ENCODE measurements at places on chromosomes 16 and 17. TPM values are rescaled to one million over a fixed set of nuclear protein-coding genes. Genes with fewer than 3 reads are reported as not detected.

GRCh38 chr16:15754821-15755534 lies 101.8 kb downstream of the MYH11 start:
- DNase-seq = no peak

- DNase-seq = no peak
Measured at GRCh38 chr17:46744441-46744840, 74.1 kb downstream of the WNT3 start.

DNA sequence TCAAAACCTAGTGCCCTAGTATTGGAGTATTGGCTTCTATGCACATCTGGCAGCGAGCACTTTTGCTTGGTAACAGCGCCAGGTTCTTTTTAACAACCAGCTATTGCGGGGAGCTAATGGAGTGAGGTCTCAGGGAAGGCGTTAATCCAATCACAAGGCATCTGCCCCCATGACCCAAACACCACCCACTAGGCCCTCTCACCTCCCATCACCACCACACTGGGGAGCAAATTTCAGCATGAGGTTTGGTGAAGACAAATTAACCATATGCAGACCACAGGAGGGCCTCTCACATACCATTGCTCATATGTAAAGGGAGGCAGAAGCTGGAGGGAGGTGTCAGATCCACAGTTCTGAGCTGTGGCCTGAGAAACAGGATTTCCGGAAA lies 893 bp upstream of the ODF4 start:
- no peak for DNase-seq

DNA sequence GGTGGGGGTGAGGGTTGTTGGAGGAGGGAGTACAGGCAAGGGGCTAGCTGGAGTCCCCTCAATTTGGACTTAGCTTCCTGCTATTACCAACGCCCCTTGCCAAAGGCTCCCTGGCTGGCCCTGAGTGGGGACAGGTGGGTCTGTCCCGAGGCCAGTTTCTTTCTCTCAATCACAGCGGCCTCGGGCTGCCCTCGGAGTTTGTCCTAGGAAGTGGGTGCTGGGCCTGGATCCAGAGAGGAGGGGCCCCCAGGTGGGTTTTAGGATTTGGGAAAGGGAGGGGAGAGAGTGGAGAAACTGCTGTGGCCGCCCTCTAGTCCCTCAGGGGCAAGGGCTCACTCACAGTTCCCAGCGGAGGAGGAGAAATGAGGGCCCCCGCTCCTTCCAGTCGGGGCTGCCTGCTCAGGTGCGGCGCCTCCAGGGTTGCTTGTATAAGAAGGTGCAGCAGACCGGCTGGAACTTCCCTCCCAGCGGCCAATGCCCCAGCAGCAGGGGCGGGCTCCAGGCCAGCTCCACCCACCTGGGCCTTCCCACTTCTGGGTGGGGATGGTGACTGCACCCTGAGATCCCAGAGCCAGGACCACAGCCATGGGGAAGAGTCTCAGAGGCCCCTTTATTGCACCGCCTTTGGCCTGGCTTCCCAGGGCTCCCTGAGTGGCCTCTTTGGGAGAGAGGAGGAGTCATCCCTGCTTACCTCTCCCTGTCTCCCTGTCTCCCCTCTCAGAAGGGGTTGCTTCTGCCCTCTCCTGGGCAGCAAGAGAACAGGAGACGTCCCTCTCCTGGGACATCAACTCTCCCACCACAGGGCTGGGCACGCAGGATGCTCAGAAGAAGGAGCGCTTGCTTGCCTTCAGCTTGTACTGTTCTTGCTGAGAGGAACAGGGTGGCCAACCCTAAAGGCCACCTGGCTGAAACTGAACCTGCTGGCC lies 112.0 kb upstream of the SMURF2 start:
- DNase-seq = no peak

DNA sequence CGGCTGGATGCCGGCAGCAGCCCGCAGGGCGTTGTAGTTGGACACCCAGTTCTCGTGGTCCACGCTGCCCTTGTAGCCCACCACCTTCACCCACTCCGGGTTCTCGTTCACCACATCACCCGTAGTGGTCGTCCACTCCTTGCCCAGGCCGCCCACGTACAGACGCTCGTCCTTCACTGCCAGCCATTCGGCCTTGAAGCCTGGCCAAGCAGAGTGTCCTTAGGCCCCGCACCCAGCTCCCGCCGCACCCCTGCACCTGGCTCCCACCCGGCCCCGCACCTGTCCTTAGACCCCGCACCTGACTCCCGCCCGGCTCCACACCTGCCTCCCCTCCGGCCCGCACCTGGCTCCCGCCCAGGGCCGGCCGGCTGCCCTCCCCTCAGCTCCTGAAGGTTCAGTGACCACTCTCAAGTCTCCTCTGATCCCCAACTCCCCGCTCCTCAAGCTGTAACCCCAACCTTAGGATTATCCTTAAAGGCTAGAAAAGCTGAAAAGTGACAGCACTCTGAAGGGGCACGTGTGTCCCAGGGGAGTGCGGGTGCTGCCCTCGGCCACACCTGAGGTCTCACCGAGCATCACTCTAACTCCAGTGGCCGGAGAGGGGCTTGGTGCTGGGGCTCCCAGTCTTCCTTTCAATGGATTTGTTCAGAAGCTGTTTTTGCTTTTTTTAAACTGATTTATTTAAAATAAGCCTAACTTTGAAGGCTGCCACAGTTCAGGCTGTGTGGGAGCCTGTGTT lies 14.4 kb downstream of the CANT1 start:
- no peak for DNase-seq

DNA sequence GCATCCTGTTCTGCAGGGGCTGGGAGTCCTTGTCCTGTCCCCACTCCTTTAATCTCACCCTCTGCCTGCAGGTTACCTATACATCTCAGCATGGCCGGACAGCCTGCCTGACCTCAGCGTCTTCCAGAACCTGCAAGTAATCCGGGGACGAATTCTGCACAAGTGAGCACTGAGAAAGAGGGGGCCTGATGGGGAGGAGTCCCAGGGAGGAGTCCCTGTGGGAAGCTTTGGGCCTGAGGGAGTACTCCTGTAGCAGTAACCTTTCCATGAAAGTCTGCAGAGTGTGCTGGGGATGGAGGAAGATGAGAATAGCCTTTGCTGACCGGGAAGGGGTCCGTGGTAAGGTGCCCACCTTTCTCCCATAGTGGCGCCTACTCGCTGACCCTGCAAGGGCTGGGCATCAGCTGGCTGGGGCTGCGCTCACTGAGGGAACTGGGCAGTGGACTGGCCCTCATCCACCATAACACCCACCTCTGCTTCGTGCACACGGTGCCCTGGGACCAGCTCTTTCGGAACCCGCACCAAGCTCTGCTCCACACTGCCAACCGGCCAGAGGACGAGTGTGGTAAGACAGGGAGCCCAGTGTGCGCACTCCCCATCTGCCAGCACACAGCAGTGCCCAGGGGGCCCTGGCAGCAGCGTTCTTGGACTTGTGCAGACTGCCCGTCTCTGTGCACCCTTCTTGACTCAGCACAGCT lies 14.8 kb downstream of the MIEN1 start:
- DNase-seq = no peak

- DNase-seq = no peak
Measured at GRCh38 chr17:65395924-65396323, 165.5 kb downstream of the AXIN2 start.

DNA sequence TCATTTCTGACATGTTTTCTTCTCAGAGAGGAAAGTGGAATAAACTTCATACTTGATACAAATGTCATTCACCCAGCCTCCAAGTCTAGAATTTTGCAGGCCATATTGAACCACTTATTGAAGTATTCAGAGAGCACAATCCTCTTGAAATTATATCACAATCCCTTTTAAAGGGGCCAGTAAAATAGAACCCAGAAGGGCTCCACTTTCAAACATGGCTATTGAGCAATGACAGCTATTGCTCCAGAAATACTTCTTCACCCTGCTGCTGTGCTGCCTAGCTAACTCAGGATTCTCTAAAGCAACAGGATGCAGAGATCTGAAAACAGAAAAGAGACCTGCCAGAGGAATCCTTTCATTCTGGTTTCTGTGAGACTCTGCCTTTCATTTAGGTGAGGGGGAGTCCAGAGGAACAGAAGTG lies 275.0 kb upstream of the CDH5 start:
- DNase-seq = no peak

DNA sequence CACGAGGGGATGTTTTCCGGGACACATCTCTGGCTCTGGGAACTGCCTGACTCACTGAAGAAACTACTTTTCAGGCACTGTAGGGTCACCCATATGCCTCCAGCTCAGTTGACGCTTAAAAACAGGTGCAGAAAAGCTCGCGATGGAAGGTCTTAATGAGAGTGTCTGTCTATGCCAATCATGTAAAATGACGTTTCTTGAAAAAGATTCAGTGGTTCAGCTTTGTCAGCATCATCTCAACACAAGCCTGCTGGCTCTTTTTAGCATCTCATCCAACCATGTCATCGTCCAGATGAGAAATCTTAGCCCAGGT lies 27.5 kb downstream of the OR1D5 start:
- DNase-seq = no peak

- peak; percentile 35 for DNase-seq
Measured at GRCh38 chr16:87489434-87490045, 3.3 kb downstream of the ZCCHC14 start.

- DNase-seq = no peak
Measured at GRCh38 chr16:51538707-51539498, 387.8 kb upstream of the SALL1 start.

GRCh38 chr17:36845916-36846315 lies 91.4 kb upstream of the LHX1 start:
- DNase-seq = peak; percentile 65

- peak; percentile 83 for DNase-seq
Measured at GRCh38 chr17:17137731-17138585, 68.2 kb downstream of the PLD6 start.

- DNase-seq = no peak
Measured at GRCh38 chr16:89178453-89179147, 7.1 kb downstream of the CDH15 start.

- no peak for DNase-seq
Measured at GRCh38 chr17:76997981-76998531, 129.9 kb downstream of the MGAT5B start.

DNA sequence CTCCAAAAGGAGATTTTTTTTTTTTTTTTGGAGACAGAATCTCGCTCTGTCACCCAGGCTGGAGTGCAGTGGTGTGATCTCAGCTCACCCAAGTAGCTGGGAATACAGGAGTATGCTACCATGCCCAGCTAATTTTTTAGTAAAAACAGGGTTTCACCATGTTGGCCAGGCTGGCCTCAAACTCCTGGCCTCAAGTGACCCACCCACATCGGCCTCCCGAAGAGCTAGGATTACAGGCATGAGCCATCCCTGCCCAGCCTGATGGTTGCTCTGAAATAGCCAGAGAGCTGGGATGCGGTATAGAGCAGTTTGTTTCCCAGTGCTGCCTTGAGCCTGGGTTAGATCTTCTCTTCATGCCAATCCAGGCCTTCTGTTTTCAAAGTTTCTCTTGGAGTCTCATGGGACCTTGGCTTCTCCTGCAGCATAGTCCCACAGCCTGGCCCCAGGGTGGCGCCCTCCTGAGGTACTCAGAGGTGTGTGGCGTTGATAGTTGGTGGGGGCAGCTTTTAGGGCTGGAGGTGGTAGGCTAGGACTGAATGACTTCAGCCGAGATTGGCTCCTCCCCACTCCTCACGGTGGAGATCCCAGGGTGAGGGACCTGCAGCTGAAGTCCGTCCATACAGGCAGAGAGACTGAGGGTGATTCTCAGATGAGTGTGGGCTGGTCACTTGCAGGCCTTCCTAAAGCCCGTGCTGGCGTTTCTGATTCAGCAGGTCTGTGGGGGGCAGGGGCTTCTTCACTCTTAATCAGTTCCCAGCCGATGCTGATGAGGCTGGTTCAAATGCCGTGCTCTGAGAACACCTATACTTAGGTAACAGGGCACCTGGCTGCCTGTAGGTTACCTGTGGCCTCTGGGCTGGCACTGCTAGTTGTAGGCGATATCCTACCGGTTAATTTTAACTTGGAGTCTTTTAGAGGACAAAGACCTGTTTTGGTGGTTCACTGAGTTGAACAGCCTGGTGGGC lies 52.0 kb downstream of the TNFRSF13B start:
- no peak for DNase-seq

GRCh38 chr17:77579131-77579530 lies 379.4 kb upstream of the TNRC6C start:
- peak; percentile 38 for DNase-seq

DNA sequence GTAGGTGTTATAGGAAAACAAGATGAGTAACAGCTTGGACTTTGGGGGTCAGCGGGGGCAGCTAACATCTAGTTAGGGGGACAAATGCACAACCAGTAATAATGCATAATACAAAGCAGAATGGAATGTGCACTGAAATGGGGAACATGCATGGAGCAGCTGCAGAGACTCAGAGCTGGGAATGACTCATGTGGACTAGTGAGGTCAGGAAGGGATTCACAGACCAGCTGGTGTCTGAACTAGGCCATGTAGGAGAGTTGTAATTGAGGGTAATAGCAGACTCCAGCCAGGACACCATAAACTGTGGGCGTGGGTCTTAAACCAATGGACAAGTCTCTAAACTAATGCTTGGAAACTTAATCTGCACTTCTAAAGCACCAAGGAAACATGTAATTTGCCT lies 176.8 kb upstream of the ASIC2 start:
- no peak for DNase-seq

NPIPB9 gene
- total RNA-seq = 2.9 TPM

SLFN14 gene
- not detected for total RNA-seq

MED13 gene
- total RNA-seq = 60.9 TPM

CYGB gene
- total RNA-seq = 5.4 TPM

GPR142 gene
- total RNA-seq = not detected

LITAFD gene
- total RNA-seq = not detected

Data from chondrocyte (in vitro differentiated cells).